ENCODE measurements at places on chromosomes 5 and 9.

DNA sequence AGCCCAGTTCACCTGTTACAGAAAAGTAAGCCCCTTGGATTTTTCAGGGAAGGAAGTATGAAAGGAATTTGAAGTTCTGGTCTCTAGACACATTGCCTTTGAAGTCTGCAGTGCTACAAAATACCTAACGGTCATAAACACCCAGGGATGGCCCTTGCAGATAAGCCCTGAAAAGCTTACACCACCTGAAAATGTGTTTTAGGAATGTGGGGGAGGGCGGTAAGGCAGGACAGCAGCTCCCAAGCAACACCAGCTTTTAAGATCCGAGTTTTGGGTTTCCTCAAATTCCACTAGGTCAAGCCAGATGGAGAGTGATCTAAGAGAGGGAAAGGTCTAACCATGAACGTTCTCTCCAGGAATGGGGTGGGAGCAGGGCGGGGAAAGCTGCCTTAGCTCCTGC is 114.1 kb upstream of the PANK3 start:
- DNase-seq = no peak

GRCh38 chr9:134365791-134366222 is 39.6 kb downstream of the RXRA start:
- peak; percentile 61 for DNase-seq

- no peak for DNase-seq
Measured at GRCh38 chr5:136906545-136906944, 541.2 kb upstream of the TRPC7 start.

- peak; percentile 9 for DNase-seq
Measured at GRCh38 chr5:91706785-91707520, 323.8 kb upstream of the ARRDC3 start.

- no peak for DNase-seq
Measured at GRCh38 chr5:72434781-72435437, 72.3 kb downstream of the ZNF366 start.

DNA sequence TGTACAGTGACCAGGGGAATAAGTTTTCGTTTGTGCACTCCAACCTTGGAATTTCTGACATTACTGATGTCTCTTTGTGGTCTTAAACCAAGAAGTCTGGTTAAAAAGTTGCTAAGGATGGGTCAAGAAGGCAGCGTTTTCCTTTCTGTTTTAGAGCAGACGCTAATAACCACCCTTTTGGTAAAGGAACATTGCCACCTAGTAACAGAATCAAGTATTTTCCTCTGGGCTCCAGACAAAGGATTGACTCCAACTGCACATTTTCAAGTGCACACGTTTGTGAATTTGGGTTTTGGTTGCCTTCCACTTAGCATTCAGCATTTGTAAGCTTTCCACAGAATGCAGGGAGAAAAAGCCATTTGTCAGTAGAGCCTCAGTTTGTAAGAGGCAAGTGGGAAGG is 22.2 kb upstream of the CEP78 start:
- peak; percentile 45 for DNase-seq

DNA sequence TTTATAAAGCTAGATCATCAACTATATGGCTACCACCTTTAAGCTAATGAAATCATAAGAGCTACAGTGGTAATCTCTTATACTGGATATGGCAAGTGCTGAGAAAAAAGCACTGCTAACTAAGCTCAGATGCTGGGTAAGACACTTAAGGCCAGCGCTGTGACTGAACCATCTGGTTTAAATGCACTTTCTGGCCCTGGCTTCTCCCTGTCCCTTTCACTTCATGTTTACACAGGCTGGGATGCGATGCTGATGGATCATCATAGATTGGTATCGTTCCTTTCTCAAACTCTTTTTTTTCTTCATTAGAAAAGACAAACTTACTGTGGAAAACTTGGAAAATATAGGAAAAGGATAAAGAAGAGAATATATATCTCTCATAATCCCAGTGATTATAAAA is 52.3 kb downstream of the KIF24 start:
- peak; percentile 16 for DNase-seq

GRCh38 chr5:134846641-134846960 is 833 bp downstream of the C5orf24 start:
- DNase-seq = peak; percentile 55
